ENCODE measurements at places on chromosomes 1 and 21.

DNA sequence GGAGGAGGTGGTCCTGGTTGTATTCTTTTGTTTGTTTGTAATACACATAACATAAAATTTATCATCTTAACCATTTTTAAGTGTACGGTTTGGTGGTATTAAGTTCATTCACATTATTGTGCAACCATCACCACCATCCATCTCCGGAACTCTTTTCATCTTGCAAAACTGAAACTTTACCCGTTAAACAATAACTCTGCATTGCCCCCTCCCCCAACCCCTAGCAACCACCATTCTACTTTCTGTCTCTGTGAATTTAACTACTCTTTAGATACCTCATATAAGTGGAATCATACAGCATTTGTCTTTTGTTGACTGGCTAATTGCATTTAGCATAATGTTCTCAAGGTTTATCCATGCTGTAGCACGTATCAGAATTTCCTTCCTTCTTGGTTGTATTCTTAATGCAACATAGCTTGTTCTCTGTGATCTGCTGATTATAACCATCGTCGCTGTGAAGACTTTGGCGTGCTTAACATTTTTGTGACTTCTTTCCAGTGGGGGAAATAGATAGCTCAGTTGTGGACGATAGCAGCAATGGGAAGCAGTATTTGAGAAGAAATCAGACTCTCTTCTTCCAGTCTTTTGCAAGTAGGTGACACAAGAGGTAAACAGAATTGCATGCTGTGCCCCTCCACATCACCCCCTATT is 117.5 kb upstream of the HOOK1 start:
- no peak overlapping the region for H3K4me3 ChIP-seq
- no peaks in the 10 kb centered on the region for H3K36me3 ChIP-seq
- H3K27me3 ChIP-seq, result no peaks in the 10 kb centered on the region

GRCh38 chr1:44460107-44460882 is 55.2 kb downstream of the RNF220 start:
- H3K4me3 ChIP-seq, result no peak overlapping the region
- H3K27me3 ChIP-seq, result no peaks in the 10 kb centered on the region
- no peaks in the 10 kb centered on the region for H3K4me1 ChIP-seq
- H3K27ac ChIP-seq, result no peak overlapping the region
- no peak for DNase-seq

- no peak overlapping the region for H3K4me3 ChIP-seq
- H3K36me3 ChIP-seq, result no peaks in the 10 kb centered on the region
- no peak for DNase-seq
- no peaks in the 10 kb centered on the region for H3K4me1 ChIP-seq
- H3K27ac ChIP-seq, result no peak overlapping the region
- H3K27me3 ChIP-seq, result no peaks in the 10 kb centered on the region
Observed at GRCh38 chr1:56227886-56228285, 351.5 kb downstream of the PLPP3 start.

GRCh38 chr21:45076245-45076711 is 1.9 kb downstream of the ADARB1 start:
- no peak for DNase-seq
- H3K36me3 ChIP-seq, result no peaks in the 10 kb centered on the region
- H3K4me3 ChIP-seq, result no peak overlapping the region
- no peaks in the 10 kb centered on the region for H3K4me1 ChIP-seq
- peaks cover 89% of the 10 kb centered on the region for H3K27me3 ChIP-seq
